Activated T-cell treated with anti-CD3 and anti-CD28 coated beads, Interleukin-2, amount 50 U/mL, for 72 hours (primary cell): ENCODE measurements at places on chromosomes 1 and 21.

DNA sequence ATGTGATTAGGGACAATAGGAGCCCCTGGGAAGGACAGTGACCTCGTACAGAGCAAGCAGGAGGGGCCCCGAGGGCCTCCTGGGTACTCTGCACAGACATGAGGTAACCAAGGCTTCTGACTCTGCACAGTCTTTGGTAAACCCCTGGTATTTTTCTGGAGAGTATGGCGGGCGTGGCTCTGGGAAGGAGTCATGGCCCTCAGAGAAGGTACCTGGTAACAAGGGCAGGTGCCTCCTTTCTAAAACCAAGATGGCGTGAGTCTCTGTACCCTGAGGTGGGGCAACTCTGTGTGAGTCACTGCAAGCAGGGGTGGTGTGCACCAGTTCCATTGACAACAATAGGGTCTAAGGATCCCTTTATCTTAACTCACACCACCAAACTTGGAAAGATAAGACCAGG, 39.9 kb upstream of the SLC19A1 start:
- no peak for DNase-seq

DNA sequence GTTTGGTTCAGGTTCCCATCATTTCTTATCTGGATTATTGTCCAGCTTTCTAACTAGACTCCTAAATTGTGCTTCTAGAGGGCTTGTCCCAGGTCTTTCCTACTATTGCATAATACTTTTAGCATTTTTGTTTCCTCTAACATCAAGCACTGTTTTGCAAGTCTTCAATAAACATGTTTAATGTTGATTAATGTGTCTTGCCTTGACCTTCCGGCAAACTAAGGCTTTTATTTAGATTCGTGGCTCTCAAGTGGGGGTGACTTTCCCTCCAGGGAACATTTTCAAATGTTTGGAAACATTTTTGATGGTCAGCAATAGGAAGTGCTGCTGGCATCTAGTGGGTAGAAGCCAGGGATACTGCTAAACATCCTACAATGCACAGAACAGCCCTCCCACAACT, 90.7 kb downstream of the RPE65 start:
- DNase-seq, result no peak

- DNase-seq, result no peak
Measured at GRCh38 chr1:191498318-191498717, 659.9 kb upstream of the RGS18 start.

- no peak for DNase-seq
Measured at GRCh38 chr1:41382480-41383090, 21.4 kb downstream of the FOXO6 start.

- no peak for DNase-seq
Measured at GRCh38 chr1:212959266-212960220, 9.2 kb downstream of the VASH2 start.

GRCh38 chr1:57091642-57092041, 125.8 kb upstream of the C8B start:
- no peak for DNase-seq

GRCh38 chr1:229452956-229453801, 19.3 kb upstream of the ACTA1 start:
- no peak for DNase-seq

DNA sequence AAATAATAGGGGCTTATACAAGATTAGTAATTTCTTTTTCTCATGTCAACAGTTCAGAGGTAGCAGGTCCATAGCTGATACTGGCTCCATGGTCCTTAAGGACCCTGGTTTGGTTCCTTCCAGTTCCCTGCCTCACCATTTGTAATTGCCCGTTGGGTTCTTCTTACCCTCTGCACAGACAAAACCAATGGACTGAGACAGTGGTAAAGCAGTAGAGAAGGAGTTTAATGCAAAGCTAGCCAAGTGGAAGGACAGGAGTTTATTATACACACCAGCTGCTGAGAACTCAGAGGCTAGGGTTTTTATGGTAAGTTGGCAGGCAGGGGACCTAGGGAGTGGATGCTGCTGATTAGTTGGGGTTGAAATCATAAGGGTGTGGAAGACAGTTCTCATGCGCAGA, 35.9 kb upstream of the AXDND1 start:
- DNase-seq, result no peak

- no peak for DNase-seq
Measured at GRCh38 chr1:115224636-115225035, 113.4 kb downstream of the NGF start.
